A172 (cell line): ENCODE measurements at places on chromosomes 2 and 18. TPM values are rescaled to one million over a fixed set of nuclear protein-coding genes. Genes with fewer than 3 reads are reported as not detected.
A peak's percentile ranks its signal among the peaks of the same experiment; 100 is the strongest.

DNA sequence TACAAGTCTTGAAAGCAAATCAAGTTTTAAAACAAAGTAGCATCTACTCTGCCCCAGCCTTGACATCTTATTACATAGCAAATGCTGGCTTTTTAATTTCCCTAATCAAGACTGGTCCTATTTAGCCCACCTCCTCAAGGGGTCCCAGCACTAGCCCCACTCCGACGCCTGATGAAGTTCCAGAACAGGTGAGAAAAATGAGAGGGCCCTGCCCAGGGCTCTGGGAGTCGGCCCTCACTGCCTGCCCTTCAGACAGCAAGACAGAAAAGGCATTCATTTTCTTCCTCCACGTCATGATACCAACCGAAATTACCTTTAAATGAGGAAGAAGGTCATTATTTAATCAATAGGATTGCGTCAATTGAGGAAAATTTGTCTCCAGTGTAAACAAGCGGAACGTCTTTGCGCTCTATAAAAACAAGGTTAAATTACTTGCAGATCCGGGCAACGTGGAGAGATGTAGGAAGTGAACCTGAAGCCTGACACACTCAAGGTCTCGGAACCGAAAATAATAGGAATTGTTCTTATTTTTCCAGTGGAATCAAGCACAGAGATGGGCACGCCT, 170.6 kb upstream of the PKDCC start:
- DNase-seq = no peak

DNA sequence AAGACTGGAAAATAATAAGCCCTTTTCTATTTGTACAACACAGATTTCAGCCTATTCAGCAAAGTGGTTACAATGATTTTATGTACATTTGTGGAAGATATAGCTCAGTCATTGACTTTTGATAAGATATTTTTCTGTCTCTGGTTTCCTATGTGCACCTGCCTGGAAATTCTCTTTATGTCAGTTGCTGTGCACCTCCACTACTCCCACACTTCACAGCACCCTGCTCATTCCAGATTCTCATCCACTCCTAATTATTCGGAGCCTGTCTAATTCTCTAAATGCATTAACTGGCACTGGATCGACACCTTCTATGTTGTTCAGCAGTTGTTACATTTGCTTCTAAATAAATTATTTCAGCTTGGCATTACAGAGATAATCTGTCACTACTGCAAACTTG, 275.1 kb upstream of the RND3 start:
- DNase-seq = no peak

DNA sequence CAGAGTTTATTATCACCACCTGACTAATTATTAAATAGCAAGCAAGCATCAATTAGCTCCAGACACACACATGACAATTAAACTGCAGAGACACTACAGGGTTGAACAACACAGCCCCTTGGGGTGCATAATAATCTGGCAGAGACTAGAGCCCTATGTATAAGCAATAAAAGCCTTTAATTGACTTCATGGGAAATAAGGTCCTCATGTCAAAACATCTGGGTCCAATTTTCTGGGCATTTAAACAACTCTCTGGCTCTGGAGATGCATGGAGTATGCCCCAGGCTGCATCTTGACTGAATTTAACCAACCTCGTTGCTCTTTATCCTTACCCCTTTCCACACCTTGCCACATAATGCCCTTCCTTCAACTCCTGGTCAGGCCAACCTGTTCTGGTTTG, 270.7 kb upstream of the THUMPD2 start:
- no peak for DNase-seq

SMC6 gene
- total RNA-seq = 29.4 and 38.6 TPM in 2 replicates

DNA sequence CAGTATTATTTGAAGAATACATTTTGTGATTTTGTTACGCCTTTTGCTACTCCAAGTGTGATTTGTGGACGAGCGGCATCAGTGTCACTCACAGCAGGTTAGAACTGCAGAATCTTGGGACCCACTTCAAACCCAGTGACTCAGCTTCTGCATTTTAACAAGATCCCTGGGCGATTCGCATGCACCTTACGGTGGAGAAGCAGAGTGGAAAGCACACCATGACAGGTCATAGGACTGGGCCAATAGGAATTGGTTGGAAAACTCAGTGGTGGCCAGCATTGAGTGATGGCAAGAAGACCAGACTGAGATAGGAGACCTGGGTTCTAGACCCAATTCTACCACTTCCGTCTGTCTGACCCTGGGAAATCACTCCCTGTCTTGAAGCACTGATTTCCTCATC, 26.3 kb downstream of the CTLA4 start:
- no peak for DNase-seq

IRS1 gene
- total RNA-seq = 6.6 and 7.0 TPM in 2 replicates

- DNase-seq = peak; percentile 28
Observed at GRCh38 chr2:206164261-206164862, 4.7 kb downstream of the EEF1B2 start.

DNA sequence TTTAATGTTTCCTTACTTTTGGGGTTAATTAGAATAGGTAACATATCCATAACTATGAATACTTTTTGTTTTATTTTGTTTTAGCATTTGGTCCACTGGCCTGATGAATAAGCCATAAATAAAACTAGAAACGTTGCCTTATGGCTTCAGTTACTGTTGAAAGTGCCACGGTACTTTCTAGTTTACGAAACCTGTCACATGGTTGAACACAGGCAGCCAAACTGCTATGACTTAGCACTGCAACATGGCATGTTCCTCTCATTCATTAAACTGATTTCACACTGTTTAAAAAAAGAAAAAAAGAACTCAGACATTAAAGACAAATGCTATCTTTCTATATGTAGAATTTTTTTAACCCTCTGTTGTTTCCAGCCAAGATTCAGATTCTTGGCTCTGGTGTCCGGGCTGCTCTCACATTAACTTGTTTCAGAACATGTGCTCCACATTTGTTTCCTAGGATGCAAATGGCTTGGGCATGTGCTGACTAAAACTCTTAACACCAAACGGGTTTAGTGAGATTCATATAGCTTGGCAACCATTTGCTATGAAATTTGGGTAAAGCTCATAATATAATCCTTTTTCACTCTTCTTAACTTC, 323.9 kb upstream of the RND3 start:
- no peak for DNase-seq

DNA sequence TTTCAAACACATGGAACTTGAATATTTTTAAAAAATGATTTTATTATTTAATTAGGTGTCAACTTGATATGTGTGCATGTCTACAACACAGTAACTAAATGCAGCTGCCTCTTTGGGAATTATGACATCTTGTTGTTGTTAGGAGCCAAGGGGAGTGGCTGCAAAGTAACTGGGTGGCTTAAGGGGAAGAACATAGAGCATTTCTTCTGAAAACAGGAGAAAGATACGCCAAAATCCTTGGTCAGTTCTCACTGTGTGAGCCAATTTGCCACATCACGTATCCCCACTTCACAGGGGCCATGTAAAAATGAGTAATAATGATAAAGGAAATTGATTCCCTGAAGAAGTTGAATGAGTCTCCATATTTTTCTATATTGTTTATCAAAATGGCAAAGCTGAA, 309.8 kb upstream of the COL3A1 start:
- DNase-seq = no peak

KCNS3 gene
- 4.4 and 7.3 TPM in 2 replicates for total RNA-seq

GRCh38 chr2:71303849-71304248, 27.7 kb upstream of the ZNF638 start:
- DNase-seq = no peak

- DNase-seq = peak; percentile 64
Observed at GRCh38 chr2:216696751-216697560, 1.6 kb upstream of the IGFBP5 start.

DNA sequence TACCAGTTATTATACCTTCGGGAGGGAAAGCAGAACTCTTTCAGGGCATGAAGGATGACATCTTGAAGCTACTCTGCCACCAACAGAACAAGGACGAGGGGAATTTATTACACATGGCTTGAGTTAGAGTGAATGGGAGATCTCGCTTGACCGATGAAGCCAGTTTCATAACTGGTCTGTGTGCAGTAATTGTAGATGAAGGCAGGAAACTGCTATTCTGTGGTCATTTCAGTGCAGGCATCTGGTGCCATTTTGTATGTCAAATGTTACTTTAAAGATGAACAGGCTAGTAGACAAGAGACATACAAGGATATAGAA, 20.5 kb downstream of the GREB1 start:
- no peak for DNase-seq

REG1B gene
- total RNA-seq = not detected in 2 replicates

- DNase-seq = no peak
Observed at GRCh38 chr2:234292962-234293243, 204.0 kb downstream of the ARL4C start.

BBS5 gene
- total RNA-seq = 1.7 and 2.0 TPM in 2 replicates

GRCh38 chr2:120262150-120262549, 9.5 kb downstream of the RALB start:
- no peak for DNase-seq

DNA sequence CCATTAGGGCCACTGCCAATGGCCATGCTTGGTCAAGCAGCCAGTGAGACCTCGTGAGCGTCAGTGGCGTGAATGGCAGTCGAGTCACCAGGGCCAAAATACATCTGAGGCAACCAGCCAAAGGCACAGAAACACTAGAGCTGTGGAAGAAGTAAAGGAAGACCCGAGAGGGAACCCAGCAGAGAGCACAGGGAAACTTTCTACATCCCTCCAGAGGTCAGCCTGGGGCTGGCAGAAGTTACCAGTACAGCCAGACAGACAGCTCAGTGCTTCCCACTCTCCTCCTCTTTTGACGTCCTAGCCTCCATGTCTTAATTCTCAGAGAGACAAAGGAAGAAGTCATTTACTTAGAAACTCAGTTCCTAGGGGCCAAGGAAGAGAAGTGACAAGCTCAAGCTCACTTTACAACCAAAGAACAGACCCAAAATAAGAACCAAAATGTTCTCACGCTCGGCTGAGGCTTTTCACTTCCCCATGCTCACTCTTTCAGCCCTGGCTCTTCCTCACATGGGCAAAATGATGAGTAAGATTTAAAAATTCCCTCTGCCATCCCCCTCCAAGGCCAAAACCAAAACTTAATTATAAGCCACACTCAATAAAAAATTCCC, 8.7 kb downstream of the CYRIA start:
- DNase-seq = no peak

CEBPZOS gene
- 29.5 and 45.3 TPM in 2 replicates for total RNA-seq

GRCh38 chr2:96324721-96325040, 436 bp upstream of the ITPRIPL1 start:
- no peak for DNase-seq

RGPD3 gene
- 0.21 and 0.36 TPM in 2 replicates for total RNA-seq

DNA sequence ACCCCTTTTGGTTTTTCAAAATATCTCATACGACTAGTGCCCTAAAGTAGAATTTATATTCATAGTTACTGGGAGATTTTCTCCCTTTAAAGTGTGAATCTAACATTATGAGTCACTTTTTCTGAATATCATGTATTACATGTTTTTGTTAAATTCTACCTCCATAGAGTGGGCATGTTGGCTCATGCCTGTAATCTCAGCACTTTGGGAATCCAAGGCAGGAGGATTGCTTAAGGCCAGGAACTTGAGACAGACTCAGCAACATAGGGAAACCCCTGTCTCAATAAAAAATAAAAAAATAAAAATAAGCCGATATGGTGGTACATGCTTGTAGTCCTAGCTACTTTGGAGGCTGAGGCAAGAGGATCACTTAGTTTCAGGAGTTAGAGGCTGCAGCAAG, 45.3 kb upstream of the UNC80 start:
- no peak for DNase-seq

- no peak for DNase-seq
Observed at GRCh38 chr2:178473373-178473772, 5.0 kb downstream of the FKBP7 start.

GRCh38 chr2:152557273-152557888, 159.9 kb downstream of the PRPF40A start:
- DNase-seq = no peak

- no peak for DNase-seq
Observed at GRCh38 chr18:60599267-60599666, 226.7 kb upstream of the MC4R start.

DNA sequence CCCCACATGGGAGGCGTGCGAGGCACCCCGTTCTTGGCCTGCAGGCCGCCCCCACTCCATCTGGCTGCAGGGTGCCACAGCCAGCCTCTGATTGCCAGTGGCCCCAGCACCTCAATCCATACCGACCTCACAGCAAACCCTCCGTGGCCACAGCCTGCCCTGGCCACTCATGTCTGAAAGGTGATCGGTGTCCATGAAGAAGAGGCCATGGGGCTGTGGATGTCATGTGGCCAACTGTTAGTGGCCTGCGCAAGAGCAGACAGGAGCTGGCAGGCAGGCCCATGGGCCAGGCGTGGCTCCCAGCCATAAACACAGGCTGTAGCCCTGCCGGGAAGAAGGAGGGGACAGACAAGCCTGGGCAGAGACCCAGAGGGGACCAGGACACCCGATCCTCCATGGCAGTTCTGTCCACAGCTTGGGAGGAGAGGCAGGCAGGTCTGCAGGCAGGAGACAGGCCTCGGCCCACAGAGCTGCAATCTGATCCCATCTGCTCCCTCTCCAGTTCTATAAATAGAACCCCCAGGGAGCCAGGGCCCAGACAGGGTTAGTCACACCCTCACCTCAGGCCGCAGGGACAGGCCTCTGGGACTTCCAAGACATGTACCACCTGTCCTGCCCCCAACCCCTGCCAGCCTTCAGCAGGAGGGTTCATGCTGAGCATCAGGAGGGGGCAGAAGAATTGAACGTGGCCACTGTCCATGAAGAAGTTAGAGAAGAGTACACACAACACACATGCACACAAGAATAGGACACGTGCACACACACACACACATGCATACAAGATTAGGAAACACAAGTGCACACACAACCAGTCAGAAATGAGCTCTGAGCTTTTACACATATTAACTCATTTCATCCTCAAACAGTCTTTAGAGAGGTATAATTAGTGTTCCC, 16.9 kb downstream of the STEAP3 start:
- DNase-seq = peak; percentile 83

STPG4 gene
- 0.62 and 4.4 TPM in 2 replicates for total RNA-seq

- DNase-seq = no peak
Observed at GRCh38 chr2:129731907-129732629, 247.4 kb upstream of the RAB6C start.

- DNase-seq = no peak
Observed at GRCh38 chr2:85185431-85185940, 52.3 kb downstream of the TCF7L1 start.

DNA sequence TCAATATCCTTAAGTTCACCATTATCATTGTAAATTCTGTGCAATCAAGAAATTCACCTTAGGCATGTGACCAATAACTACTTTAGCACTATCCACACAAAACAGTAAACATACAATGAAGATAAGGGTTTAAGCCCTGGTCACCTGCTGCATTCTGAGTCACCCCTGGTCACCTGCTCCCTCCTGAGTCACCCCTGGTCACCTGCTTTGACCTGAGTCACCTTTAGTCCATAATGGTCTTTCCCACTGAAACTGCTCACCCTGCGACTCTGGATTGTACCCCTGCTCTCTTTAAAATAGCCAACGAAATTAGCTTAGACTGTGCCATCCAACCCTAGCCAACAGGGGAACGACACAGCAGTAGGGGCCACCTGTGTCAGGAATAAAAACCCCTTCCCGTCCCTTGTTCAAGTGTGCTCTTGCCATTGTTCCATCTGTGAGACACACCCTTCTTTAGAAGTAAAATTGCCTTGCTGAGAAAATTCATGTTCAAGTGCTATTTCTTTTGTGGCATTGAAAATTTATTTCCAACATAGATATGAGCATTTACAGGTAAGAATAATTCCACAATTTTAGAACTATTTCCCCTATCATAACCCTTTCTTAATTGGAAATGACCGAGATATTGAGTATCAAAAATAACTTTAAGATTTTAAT, 902.8 kb downstream of the DSC3 start:
- no peak for DNase-seq
